ENCODE measurements at places on chromosomes 12 and 14.

DNA sequence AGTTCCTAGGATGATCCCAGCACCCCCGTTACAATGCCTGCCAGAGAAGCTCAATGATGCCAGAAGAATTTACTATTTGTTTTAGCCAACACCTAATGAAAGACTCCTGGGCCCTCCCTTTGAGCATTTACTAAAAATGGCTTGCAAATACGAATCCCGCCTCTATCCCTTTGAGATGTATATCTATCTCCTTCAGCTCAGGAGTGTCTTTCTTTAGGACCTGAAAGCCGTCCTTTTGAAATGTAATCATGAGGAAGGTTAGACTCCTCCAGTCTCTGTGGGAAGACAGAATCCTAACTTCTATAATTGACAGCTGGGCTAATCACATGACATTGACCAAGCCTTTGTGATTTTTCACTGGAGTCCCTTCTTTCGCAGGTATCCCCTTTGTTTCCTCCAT, 19.2 kb upstream of the DYNC1H1 start:
- DNase-seq, result no peak

- DNase-seq, result no peak
Measured at GRCh38 chr14:76293221-76293620, 82.7 kb upstream of the ESRRB start.

- DNase-seq, result peak; percentile 42
Measured at GRCh38 chr14:91149462-91149861, 35.6 kb downstream of the DGLUCY start.

DNA sequence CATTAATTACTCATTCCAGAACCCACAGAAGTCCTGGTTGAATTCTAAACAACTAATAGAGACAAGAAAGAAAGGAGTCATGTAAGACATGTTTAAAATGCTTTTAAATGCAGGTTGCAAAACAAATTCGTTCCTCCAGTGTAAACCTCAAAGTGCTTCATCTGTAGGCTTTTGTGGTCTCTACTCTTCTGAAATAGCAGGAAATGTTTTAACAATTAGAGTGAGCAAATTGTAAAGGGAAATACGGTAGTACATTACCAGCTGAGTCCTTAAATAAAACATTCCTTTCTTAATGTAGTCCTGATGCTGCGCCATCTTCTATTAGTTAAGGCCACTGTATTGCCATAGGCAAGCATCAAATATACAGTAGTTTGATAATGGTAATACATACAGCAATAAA, 1934.2 kb upstream of the SEL1L start:
- no peak for DNase-seq

DNA sequence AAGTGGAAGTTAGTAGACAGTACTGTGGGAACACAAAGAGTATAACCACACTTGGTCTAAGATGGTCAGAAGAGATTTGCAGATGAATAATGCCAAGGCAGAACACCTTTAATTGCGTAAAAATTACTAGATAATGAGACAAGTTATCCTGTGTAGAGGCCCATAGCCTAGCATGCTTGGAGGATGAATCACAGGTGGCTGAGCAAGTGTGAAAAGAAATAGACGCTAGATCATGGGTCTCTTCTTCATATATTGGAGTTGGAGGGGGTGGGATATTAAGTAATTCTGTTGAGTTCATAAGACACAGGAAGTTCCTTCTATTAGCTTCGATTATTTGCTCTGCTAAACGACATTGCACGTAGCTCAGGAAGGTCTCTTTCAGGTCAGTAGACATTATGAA, 454.3 kb upstream of the LMO3 start:
- no peak for DNase-seq

DNA sequence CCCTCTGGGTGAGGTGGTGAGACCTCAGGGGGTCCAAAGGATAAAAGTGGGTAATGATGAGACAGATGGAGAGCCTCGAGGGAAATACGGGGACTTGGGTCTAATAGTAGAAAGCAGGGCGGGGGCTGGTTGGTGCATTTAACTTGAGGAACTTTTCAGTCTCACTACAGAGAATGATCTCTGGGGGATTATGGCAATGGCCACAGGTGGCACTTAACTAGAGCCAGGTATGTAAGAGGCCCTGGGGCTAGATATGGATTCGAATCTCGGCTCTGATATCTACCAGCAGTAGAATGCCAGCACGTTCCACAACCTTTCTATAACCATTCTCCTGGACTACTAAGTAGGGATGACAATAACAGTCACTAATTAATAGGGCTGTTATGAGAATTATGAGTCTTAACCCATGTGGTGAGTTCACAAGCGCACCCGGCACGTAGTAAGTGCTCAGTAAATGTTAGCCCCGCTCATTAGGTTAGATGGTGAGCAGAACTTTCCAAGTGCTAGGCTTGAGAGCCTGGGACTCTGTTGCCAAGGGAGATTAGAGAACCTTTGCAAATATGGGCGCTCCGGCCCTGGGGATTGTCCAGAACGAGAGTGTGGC, 888 bp upstream of the PLXNC1 start:
- DNase-seq, result no peak

- DNase-seq, result no peak
Measured at GRCh38 chr12:99235381-99235780, 412.2 kb upstream of the GARIN6 start.

DNA sequence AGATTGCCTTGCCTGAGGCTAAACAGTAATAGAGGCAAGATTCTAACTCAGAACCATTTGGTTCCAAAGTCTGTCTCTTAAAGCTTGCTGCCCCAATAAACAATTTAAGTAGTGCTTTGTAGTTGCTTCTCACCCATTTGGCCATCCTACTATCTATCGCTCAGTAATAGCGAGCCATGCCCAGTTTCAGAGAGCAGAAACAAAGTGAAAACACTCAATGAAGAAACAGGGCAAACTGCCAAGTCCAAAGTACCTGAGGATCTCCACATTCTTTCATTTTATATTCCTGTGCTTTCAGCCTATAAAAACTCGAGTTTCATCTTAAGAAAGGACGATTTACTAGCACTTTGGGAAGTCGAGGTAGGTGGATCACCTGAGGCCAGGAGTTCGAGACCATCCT, 103.3 kb upstream of the BBS10 start:
- peak; percentile 15 for DNase-seq

DNA sequence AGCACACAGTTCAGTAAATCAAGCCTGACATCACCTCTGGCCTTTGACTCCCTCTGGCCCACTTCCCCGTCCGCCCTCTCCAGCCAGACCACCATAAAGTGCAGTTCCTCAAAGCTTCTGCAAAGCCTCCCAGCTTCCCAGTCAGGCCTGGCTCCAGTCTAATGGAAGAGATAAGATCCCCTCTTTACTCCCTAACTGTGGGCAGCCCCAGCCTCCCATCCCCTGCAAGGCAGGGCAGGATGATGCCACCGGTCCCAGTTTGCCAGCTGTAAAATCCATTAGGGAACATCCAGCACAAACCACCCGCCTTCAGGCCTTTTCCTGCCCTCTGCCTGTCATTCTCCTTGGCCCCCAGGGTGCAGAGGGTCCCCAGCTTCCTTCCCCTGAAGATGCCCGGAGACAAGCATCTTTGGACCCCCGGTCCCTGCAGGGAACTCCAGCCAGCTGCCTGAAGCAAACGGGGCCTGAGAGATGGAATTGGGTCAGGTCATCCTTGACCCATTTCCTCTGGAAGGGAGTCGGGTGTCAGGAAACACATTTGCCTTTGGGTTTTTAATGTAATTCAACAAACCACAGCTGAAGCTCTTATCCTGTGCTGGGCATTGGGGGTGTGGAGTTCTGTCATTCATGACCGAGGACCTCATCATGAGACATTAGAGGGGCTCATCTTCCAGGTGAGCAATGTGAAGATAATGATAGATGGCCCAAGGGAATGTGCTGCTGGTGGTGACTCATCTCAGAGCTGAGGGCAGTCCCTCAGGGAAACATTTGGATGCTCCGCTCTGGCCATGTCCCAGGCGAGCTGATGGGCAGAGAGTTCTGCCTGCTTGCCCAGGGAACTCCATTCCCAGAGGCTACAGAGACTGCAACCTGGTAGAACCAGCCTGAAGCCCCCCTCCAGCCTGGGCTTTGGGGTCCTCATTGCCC, 93.8 kb upstream of the CLMN start:
- DNase-seq, result no peak

- no peak for DNase-seq
Measured at GRCh38 chr12:75945581-75945980, 86.0 kb downstream of the PHLDA1 start.

DNA sequence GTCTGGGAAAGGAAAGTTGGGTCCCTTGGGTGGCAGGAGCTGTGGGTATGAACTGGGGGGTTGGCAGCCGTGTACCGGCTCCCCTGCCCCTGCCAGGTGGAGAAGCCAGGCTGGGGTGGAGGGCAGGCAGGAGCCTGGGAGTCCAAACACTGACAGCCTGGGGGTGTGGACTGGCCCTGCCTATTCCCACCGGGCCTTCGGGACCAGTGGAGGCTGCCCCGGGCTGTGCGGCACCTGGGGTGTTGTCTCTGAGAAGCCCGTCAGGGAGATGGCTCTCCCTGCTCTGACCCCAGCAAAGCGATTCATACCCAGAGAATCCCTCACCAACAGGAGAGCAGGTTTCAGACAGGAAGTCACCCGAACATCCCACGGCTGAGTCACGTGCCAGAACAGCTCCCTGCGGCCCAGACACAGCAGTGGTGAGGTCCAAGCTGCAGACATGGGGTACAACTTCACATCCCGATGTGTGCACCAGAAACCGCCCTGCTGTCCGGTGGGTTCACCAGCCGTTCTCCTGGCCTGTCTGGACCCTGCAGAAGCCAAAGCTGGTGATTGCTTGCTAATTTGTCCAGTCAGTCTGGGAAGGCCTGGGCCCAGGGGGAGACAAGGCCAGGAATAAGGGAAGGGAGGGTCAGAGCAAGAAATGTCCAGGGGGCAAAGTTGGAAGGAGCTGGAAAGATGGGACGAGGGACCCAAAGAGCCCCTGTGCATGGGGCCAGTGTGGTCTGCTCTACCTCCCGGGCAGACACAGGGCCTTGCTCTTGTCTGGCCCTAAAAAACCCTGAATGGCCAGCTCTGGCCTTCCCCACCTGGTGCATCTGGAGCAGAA, 2.1 kb upstream of the GPR132 start:
- DNase-seq, result no peak

- DNase-seq, result no peak
Measured at GRCh38 chr12:5723711-5724252, 221.3 kb downstream of the ANO2 start.

- no peak for DNase-seq
Measured at GRCh38 chr12:110754101-110754793, 11.6 kb upstream of the PPP1CC start.

DNA sequence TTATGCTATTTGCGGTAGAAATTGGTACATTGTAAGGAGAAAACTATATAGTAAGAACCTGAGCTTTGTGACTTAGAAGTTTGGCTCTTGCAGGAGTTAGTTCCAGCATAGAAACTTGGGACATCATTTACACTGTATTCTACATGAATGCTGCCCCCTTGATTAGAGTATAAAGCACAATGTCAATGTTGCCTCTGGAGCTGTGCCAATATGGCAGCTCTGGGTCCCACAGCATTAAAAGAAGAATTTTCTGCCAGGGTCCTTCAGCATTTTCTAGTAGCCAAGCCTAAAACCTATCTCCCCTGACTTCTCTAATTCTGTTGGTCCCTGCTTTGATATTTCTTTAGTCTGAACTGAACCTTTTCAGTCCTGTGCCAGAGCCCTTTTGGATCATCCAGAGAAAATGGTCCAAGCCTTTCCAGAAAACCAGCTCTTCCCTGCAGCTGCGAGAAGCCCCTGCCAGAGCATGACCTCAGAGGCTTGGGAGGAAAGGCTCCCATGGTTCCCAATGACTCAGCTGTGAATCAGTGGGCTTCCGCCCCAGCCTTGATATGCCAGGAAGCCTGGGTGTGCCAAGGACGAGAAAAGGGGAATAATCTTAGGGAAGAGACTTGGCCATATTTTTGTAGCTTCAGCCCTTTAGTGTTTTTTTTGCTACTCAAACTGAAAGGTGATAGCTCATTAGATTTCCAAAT, 43.2 kb downstream of the PLEKHG7 start:
- DNase-seq, result no peak

DNA sequence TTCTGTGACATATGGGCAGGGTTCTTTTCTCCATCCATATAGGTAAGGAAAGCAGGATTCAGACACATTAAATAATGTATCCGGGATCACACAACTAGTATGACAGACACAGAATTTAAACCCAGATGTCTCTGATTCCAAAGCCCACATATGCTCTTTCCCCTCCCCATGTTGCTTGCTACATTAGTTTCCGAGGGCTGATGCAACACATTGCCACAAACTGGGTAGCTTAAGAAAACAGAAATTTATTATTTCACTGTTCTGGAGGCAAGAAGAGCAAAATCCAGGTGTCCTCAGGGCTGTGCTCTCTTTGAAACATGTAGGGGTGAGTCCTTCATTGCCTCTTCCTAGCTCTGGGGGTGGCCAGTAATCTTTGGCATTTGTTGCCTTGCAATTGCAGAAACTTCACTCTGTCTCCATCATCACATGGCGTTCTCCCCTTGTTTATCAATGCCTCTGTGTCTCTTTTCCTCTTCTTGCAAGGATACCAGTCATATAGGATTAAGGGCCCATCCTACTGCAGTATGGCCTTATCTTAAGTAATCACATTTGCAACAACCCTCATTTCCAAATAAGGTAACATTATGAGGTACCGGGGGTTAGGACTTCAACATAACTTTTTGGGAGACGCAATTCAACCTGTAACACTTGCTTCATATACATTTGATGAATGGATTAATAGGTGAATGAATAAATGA, 83.0 kb upstream of the CCND2 start:
- no peak for DNase-seq

DNA sequence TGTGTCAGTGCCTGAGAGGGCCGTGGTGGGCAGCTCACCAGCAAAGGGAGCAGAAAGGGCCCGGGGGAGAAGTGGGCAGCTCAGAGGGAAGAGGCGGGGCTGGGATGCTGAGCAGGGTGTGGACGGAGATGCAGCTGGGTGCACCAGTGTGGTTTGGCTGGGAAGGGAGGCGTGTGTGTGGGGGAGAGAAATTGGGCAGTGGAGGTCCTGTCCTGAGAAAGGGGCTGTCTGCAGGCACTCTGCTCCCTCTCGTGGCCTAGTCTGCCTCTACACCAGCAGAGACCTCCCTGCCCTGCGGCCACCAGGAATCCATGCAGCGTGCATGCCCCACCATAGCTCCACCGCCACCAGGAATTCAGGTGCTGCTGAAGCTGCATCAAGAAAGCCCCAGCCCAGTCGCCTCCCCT, 6.4 kb downstream of the TMEM121 start:
- no peak for DNase-seq

DNA sequence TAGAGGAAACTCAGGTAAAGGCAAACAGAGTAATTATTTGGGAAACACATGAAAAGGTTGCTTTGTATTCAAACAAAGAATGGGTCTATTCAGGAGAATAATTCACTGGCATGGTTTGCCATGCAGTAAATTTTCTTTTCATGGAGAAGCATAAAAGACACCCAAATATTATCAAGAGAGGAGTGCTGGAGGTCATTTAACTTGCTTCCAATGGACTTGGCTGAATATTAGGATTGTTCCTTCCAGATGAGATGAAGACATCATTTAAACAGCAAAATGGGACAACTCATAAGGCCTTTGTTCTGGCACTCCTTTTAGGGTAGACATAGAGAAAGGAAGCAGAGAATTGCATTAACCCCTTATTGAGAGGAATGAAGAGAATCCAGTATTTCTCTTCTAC, 38.7 kb downstream of the WIF1 start:
- no peak for DNase-seq

- DNase-seq, result no peak
Measured at GRCh38 chr12:87596636-87597035, 432.6 kb downstream of the C12orf50 start.

GRCh38 chr14:91835197-91835919, 32.0 kb downstream of the TC2N start:
- peak; percentile 46 for DNase-seq

Data from small intestine (tissue), 16 donors.